NCI-H446 (cell line): ENCODE measurements at places on chromosomes 4 and X.

DNA sequence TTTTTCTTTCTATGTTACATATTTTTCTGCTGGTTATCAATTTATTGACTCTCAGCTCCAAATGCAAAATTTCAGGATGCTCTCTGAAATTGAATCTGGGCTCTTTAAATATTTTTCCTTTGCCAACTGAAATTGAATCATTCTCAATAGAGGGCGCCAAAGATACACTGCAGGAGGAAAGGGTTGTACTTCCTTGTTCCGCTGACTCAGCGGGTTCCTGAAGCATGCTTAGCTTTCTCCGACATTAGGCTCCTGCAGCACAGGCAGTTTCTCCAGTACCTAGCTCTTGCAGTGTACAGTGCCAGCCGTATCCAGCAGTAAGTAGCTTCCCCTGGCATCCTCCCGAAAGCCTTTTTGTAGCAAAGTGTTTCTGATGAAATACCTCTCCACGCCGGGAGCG, 28.8 kb upstream of the CFAP47 start:
- peak; percentile 62 for DNase-seq

DNA sequence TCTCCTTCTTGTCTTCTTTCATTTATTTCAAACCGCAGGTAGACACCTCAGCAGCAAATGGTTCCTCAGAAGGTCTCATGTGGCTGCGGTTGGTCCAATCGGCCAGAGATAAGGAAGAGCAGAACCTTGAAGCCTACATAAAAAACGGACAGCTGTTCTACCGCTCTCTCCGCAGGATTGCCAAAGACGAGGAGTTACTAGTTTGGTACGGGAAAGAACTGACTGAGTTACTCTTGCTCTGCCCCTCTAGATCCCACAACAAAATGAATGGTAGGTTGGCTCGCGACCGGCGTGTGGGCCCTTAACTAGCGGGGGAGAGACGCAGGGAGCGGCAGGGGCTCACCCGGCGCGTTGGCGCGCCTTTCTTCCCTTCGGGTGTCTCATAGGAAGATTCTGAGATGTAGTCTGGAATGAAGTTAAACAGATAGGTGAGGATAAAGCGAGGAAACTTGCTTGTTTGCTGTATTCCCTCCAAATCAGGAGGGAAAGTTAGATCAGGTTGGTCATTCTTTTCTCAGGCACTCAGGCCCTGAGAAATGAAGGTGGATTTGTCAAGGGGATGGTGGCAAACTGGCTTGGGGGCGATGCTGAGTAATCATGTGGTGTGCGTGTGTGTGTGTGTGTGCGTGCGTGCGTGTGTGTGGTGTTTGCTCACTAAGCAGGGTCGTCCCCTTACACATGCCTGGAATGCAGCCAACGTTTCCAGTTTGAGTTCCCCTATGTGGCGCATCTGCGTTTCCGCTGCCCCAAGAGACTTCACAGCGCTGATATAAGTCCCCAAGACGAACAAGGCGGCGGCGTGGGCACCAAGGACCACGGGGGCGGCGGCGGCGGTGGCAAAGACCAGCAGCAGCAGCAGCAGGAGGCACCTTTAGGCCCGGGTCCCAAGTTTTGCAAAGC, 4.2 kb downstream of the PRDM8 start:
- no peak for DNase-seq

GRCh38 chrX:24777660-24778059, 83.9 kb downstream of the POLA1 start:
- no peak for DNase-seq

- no peak for DNase-seq
These were observed at the start of gene CRLF2 for GRCh38 chrX:1212532-1212931. TSS of gene CRLF2 (minus strand) at chrX:1212649. CDS start at chrX:1212634, 15 bp downstream.

GRCh38 chr4:188984518-188984917, 845.3 kb downstream of the TRIML1 start:
- DNase-seq = no peak

DNA sequence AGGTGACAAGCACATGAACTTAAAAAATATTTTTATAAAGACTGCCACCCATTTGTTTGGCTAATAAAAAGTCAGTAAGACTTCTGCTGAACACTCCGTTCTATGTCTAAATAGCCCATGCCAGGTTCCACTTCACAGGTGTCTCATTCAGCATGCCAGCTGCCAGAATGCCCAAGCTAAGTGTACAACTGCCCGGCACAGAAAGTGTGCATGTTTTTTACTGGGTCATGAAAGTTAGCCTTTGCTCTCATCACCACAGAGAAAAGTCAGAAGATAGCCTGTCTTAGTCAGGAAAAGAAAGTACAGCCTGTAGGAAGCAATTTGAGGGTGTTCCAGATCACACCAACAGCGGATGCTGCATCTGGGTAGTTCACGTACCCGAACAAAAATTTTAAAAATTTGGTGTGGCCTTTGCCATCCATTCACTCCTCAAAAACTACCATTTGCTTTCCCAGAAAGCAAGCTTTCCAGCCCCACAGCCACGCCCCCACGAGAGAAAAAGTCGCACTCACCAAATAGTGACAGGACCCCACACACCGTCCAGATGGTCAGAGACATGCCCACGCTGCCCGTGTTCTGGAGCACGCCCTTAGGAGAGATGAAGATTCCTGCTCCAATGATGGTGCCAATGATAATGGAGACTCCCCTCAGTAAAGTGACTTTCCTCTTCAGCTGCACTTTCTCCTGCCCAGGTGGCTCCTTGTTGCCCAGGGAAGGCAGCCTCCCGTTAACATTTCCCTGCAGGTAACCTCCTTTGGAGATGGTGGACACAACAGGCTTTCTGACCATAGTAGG, 671 bp downstream of the SLC7A11 start:
- no peak for DNase-seq

- no peak for DNase-seq
These were observed 131.0 kb downstream of the ATXN3L start for GRCh38 chrX:13188731-13189309.

GRCh38 chr4:129136433-129136832, 40.5 kb downstream of the C4orf33 start:
- DNase-seq = no peak

DNA sequence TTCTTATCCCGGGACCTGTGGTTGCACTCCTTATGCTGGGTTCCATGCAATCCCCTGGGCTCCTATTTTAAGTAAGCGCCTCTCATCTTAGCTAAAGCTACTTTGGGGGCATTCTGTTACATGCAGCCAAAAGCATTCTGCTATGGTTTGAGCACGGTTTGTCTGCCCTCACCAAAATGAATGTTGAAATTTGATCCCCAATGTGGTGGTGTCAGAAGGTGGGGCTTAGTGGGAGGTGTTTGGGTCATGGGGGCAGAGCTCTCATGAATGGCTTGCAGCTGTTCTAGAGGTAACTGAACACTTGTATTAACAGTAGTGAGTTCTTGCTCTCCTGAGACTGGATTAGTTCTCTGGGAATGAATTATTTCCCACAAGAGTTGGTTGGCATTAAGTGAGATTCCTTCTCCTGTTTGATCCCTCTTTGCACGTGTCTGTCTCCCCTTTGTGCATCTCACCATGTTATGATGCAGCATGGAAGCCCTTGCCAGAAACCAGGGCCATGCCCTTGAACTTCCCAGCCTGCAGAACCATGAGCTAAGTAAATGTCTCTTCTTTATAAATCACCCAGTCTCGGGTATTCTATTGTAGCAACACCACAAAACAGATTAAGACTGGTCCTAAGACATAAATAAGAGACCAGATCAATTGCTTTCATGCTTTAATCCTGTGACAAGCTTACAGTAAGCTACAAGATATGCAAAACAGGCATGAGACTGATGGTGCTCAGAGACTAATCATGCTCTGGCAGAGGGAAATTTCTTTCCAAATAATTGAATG, 141.8 kb downstream of the TSPAN5 start:
- DNase-seq = no peak

DNA sequence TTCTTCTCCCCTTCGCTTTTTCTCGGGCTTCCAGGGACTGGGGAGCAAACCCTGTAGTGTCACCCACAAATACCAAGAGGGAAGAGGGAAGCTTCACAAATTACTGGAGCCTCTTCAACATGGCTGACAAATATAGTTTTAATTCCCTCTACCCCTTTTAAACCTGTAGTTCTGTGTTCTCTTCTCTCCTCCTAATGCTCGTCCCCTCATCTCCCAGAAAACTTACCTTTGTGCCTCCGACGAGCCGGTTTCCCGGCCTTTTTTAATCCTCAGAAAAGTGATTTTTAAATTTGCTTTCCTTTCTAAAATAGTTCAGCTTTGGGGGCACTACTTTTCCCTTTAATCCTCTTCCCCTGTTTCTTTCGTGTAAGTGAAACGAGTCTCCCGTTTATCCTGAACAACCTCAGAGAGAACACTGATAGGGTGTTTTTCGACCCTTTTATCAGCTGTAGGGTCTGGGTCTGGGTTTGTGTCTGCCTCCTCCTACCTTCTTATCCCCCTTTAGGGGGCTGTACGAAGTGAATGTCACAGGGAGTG, 408 bp downstream of the TET2 start:
- no peak for DNase-seq

DNA sequence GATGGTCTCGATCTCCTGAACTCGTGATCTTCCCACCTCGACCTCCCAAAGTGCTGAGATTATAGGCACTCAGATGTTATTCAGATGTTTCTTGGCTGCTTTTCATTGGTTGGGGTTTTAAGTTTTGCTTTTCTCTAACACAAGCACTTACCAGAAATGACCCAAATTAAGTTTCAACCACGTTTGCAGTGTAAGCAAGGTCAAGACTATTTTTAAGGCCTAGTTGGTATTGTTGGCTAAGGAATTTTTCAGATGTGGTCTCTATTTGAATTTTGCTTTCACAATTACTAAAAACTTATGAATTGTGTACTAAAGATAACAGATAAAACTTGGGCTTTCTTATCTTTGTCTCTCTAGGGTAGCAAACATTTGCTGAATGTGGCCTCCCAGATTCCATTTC, 1756.9 kb upstream of the TENM3 start:
- DNase-seq = no peak

DNA sequence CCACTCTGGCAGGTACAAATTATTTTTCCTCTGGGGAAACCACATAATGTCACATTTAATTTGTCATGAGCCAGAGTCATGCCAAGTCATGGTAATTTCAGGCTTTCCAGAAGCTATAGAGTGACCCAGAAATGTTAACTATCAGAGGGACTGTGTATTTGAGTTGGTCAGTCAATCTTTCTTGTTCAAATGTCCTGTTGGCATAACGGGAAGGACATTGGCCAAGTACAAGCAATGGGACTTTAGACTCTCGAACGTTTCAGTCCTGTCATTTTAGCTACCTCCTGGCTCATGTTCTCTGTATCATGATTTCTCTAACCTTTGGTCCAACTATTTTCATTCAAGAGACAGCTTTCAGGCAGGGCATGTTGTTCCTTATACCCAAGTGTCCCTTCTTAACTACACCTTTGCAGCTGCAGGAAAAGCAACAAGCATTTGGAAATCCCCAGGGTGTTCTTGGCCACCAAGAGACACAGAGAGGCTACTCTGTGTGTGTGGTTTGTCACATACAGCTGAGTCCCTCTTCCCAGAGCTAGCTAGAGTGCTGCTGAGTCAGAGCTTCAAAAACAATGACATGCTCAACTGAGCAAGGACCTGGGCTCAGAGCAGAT, 142.6 kb downstream of the EGF start:
- no peak for DNase-seq

GRCh38 chrX:154605566-154605965, 13.5 kb downstream of the CTAG1B start:
- DNase-seq = no peak

DNA sequence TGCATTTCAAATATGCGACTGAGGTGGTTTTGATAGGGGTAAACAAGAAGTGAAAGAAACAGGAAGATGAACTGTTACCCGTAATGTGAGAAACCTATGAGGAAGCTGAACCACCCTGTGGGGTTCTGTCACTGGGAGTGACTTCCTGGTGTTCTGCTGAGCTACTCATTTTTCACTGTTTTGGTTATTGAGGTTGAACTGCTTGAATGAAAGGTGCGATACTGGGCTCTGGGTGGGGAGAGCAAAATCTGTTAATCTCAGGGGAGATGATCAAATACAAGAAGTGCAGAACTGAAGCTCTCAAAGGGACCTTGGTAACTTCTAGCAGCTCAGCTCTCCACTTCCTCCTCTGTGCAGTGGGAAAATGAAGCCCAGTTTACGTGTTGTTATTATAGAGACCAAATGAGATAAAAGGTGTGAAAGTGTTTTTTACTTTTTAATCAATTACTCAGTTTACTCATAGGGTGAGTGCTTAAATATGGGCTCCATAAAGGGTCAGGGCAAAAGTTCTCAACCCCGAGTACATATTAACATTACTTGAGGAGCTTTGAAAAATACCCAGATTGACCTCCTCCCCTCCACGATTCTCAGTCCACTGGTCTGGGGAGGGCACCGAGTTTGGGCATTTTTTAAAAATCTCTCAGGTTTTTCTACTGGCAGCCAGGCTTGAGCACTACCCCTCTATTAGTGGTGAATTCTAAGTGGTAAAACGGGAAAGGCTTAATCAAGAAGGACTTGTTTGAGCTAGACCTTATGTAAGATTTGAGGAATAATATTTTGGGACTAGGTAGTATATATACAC, 66.7 kb downstream of the COQ2 start:
- no peak for DNase-seq

DNA sequence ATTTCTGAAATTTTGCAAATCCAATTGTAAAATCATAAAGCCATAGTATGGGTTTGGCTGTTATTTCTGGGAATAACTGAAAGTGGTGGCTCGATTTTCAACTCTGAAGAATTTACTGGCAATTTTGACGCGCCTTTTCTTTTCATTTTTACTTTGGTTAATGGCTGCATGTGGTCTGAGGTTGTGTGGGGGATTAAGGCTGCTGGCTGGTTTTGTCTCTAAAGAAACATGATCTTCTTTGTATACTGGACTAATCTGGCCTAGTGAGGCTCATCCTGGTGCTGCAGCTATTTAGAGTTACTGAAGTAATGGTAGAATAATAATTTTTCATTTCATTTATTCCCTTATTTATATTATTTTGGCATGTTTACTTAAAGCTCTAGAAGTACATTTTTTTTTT, 164.0 kb downstream of the RNF150 start:
- DNase-seq = no peak

DNA sequence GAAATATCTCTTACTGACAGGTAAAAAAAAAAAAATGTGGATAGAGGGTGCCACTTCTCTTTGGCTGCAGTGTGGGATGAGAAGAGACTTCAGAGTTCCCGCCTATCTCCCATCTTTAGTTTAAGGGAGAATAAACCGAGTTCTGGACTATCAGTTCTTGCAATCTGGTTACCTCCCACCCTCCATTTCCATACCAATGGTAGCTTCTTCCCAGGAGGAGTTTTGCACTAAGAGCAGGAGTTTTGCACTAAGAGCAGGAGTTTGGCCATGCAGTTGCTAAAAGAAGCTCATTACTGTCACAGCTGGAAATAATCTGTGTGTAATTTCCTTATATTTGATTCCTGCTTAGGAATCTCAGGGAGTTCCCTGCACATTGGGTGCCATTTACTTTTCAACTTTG, 10.8 kb upstream of the GUCY1B1 start:
- no peak for DNase-seq

- DNase-seq = no peak
These were observed 505.0 kb upstream of the PITX2 start for GRCh38 chr4:111127841-111128240.

- DNase-seq = no peak
These were observed 20.8 kb downstream of the FGFRL1 start for GRCh38 chr4:1031956-1032795.

- DNase-seq = no peak
These were observed 109.1 kb downstream of the RBM47 start for GRCh38 chr4:40520533-40520932.

GRCh38 chr4:107603430-107603829, 116.6 kb downstream of the PAPSS1 start:
- no peak for DNase-seq

- no peak for DNase-seq
These were observed 321.9 kb downstream of the CFAP47 start for GRCh38 chrX:36241397-36241796.

GRCh38 chr4:43778187-43778915, 670.3 kb downstream of the KCTD8 start:
- no peak for DNase-seq

GRCh38 chr4:188266386-188266785, 127.1 kb downstream of the TRIML1 start:
- no peak for DNase-seq
